ENCODE measurements at places on chromosomes 12 and 14.

GRCh38 chr14:51291016-51291415, 51.0 kb downstream of the TMX1 start:
- DNase-seq = no peak

DNA sequence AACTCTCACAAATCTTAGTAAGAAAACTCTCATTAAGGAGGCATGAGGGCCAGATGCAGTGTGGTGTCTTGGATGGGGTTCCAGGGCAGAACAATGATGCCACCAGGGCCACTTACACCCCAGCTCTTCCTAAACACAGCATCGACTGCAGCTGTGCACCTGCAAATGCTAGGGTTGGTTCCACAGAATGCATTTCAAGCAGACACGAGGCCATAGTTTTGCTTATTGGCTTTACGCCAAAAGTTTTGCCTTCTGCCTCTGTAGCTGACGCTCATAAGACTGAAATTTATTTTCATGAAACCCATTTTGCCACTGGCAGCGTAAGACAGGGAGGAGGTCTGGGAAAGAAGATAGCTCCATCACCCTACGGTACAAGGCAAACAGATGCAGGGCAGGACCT, 179.0 kb downstream of the RIMBP2 start:
- DNase-seq = no peak

DNA sequence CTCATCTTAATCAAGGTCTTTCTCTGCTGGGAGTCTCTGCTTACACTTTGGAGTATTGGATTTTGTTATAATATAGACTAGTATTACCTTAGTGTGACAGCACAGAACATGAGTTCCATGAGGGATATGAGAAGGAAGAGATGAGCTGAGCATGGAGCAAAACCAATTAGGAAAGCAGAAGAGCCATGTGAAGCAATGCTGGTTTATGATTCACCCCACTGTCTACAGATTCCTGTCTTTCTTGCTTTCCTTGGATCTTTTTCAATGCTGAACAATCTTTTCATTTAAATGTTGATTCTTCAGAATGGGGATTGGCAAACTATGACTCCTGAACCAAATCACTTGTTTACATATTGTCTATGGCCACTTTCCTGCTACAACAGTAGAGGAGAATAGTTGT, 70.4 kb upstream of the KITLG start:
- DNase-seq = no peak

DNA sequence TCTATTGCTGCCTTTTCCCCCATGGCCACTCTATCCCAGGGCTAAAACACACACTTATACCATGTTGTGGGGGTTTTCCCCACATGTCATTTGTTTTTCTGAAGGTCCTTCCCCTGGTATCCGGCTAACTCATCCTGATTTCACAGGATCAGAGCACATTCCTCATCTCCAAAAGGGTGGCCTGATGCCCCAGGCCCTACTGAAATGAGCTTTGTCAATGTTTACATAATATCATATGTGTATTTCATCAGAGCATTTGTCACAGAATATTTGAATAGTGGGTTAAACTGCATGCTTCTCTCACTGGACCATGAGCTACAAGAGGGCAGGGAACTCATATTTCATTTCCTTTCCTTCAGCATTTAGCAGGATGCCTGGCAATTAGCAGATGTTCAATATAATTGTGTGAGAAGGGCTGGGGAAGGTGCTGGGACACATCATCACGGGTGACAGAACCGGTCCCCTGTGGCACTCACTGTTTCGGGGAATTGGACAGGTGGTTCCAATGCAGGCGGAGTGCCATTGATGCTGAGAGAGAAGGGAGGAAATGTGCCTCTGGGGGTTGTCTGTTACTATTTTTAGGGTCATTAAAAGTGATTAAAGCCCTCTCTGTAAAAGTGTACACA, 26.8 kb downstream of the EMP1 start:
- DNase-seq = no peak

All from non-pigmented ciliary epithelial cell (primary cell).